ENCODE measurements at places on chromosomes 6 and 20.
A peak's percentile ranks its signal among the peaks of the same experiment; 100 is the strongest.

DNA sequence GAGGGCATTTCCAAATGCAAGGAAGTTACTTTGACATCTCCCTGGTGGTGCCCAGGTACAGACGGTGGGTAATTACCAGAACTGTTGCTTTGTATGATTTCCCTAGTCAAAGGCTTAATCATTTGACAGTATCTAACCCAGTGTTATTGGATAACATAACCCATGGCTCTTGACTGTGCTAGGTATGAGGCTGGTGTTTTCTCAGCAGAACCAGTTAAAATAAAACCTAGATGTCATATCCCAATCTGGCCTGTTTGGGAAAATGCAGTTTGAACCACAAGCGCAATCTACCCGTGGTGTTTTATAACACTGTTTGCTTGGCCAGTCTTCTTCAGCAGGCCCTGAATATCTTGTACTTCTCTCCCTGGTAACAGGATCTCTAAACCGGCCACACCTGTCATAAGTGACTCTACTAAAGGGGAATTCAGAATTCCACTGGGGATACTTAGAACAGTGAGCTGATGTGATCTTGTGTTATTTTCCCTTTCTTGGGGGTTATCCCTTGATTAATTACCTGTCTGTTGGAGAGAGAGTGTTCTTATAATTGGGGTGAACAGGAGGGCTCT lies 32.8 kb downstream of the PPP1R14C start:
- DNase-seq: no peak

GRCh38 chr20:63246490-63247288 lies 7.6 kb downstream of the NKAIN4 start:
- DNase-seq: peak; percentile 76

DNA sequence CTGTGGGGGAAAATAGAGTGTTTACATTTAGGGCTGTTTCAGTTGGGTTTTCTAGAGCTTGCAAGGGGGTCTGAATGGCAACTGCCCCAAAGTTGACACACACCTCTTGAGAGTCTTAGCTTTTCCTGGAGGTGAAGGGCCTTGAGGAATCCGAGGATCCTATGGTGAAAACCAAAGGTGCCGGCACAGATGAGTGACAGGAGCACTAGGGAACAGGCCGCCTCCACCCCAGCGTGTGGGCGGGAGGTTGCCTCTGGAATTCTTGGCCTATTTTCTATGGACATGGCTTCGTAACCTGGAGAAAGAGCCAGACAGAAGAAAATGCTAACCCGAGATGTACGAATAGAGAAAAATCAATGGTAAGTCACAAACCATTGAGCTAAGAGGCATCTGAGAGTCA lies 283.2 kb upstream of the FOXQ1 start:
- no peak for DNase-seq

- no peak for DNase-seq
Measured at GRCh38 chr6:43768983-43769525, 957 bp upstream of the VEGFA start.

- DNase-seq: no peak
Measured at GRCh38 chr6:122804962-122805485, 16.0 kb downstream of the SMPDL3A start.

DNA sequence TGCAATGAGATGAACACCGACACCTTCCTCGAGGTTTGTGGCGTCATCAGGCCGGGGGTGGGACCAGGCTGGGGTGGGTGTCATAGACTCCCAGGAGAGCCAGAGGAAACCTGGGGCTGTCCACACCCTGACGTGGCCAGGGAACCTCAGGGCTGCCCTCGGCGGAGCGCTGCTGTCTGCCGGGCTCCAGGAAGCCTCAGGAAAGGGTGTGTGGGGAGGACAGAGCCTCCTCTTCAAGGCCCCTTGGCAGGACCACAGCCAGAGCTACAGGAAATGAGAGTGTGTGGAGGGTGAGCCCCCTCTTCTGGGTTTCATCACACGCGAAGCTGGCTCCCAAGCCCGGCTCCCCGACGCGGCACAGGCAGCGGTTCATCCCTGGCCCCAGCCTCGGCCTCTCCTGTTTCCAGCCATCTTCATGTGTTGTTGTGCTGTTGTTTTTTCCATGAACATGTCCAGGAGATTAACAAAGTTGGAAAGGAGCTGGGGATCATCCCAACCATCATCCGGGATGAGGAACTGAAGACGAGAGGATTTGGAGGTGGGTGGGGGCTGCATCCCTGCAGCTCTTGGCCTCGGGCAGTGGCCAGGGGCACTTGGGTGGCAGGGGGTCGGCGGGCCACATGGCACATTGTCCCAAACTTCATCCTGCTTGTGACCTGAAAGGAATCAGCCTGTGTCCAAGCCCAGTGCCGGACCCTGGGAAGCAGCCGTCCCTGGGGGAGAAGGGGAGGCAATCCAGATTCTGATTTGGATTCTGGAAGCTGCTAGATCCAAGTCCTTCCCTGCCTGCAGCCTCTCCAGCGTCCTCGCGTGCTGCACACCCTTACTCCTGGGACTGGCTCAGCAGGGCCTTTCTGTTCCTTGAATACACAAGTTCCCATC lies 6.4 kb downstream of the NPEPL1 start:
- no peak for DNase-seq

- DNase-seq: peak; percentile 10
Measured at GRCh38 chr6:168408504-168409136, 32.4 kb upstream of the SMOC2 start.

DNA sequence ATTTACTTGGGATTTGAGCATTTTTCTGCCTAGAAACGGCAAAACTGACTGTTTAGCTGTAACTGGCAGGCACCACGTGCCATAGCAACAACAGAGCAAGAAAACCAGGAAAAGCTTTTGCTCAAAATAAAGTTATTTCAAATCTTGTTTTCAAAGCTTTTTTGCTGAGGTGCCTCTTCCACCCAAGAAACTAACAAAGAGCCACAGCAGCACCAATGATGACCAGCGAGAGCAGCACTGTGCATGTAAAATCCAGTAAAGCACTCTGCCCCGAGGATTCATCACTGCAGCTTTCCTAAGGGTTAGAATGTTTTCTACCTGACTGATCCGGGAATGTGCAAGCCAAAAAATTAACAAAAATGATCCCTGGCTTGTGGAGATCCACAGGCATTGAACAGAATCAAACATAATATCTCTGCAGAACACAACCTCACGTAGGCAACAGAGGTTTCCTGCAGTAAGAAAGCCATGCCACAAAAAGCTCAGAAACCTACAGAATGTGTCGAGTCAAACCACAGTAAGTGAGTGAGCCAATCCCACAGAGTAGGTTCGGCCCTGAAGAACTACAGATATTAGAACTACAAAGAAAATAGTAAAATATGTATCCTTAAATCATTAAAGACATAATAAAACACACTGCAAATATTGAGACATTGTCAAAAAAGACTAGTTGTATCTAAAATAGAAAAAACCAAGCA lies 7.4 kb upstream of the ULBP3 start:
- DNase-seq: no peak

DNA sequence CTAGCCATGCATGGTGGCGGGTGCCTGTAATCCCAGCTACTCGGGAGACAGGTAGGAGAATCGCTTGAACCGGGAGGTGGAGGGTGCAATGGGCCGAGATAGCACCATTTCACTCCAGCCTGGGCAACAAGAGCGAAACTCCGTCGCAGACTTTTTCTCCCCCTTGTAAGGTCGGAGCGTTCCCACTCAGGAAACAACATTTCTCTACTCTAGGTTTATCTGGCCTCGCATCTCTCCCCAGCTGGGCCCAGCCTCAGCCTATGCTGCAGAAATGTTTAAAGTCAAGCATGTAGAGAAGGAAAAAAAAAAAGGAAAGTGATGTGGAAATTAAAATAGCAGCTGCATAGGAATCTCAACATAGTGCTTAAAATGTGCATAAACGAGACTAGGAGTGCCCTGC lies 172.3 kb downstream of the TRIM27 start:
- DNase-seq: no peak

DNA sequence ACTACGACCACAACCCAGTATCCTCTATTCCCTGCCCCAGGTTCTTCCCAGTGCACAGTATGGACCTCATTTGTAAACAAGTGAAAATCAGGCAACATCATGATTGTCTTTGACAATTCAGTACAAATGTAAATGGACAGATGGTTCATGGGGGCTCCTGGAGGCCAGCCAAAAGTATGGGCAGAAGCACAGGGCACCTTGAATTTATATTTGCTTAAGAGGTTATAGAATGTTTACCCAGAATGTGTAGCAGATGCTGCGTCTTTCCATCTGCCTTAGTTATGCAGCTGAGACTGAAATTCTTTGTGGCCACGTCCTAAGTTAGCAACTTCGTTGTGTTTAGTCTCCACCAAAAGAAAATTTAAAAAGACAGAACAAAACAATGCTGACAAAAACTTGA lies 559.6 kb upstream of the NRSN1 start:
- no peak for DNase-seq

GRCh38 chr6:133865680-133866079 lies 23.2 kb upstream of the TCF21 start:
- DNase-seq: no peak

DNA sequence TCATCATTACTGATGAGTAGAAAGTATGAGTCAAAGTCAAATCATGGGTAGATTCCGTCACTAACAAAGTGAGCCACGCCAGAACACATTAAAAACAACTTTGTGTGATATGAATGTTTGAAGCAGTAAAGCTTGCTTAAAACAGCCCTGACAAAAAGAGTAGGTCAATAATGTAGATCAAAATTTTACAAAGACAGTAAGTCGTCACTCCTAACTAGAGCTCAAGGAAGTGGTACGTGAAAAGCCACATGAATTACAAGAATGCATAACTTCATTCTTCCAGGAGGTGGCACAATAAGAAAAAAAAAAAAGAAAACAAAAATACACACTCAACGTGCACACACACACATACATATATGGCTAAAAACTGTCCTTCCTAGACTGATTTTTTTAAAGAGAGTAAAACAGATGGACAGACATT lies 69.9 kb downstream of the HACE1 start:
- no peak for DNase-seq

GRCh38 chr6:122154155-122154554 lies 245.3 kb upstream of the HSF2 start:
- DNase-seq: no peak

DNA sequence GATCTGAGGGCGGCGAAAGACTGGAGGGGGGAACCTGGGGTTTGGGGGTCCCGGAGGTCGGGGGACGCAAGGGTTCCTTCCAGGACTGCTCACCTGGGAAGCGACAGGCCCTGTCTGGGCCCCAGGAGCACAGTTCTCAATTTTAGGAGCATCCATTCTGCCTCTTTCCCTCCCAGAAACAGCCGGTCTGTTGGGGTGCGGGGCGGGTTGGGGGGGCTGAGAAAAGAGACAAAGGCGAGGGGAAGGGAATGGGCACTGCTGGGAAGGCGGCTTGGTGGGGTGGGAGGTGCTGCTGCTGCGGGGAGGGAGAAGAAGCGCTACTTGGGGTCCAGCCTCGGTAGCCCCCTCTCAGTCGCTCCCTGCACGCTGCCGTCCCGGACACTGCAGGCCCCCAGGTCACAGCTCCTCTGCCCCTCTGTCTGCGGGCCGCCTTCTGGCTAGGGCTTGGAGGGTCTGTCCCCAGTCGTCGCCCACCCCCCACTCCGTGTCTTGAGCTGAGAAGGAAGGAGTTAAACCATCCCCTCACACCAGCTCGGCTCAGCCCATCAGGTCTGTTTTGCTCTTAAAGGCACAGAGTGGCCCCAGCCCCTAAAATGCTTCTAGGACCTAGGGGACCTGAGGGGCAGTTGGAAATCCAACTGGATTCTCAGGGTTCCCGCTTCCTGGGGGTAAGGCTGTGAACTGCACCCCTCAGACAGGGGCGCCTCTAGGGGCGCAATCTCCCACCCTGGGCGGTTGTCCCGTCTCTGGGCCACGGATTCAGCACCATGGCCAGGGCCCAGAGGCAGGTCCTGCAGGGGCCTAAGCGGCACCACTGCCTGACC lies 690 bp downstream of the GDAP1L1 start:
- peak; percentile 86 for DNase-seq

GRCh38 chr6:141728330-141728729 lies 404.4 kb upstream of the GJE1 start:
- DNase-seq: no peak

DNA sequence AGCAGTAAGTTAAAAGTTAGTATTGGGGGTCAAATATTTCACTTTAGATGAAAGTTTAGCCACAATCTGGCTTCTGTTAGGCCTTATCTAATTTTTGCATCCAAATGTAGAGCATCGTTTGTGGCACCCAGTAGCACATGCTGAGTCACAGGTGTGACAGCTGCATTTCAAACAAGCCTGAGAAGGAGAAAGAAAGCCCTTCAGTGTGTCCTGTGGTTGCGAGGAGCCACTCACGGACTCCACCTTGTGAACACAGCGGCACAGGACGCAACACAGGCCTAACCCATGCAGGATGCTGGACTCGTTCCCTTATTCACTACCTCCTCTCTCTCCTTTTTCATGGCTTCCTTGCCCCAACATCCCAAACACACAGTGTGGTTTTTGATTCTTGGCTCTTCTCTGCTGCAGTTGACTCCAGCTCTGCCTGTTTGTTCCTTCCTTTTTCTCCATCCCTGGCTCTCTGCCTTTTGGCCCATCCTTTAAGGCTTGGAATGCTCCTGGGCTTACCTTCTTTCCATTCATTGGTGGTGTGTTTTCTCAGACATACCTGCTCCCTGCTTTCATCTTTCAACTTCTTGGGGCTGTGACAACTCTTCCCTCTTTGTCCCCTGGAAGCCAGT lies 124.2 kb downstream of the SLC16A10 start:
- DNase-seq: no peak

DNA sequence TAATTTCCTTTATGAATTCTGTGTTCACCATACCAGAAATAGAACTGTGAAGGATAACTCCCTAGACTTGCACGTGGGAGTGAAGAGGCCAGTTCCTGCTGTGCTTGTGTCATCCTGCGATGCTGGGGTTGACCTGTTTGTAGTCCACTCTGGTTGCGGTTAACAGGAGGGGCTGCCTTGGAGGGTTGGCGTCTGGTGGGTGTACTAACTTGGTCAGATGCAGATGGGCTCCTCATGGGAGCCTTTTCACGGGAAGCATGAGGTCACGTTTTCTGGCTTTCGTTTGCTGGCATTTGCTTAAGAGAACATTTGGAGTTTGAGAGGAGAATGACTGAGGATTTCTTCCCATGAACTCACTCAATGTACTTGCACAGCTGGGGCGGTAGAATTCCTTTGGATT lies 41.2 kb downstream of the IGF2R start:
- DNase-seq: no peak

GRCh38 chr6:137734875-137735182 lies 132.2 kb upstream of the TNFAIP3 start:
- DNase-seq: no peak

DNA sequence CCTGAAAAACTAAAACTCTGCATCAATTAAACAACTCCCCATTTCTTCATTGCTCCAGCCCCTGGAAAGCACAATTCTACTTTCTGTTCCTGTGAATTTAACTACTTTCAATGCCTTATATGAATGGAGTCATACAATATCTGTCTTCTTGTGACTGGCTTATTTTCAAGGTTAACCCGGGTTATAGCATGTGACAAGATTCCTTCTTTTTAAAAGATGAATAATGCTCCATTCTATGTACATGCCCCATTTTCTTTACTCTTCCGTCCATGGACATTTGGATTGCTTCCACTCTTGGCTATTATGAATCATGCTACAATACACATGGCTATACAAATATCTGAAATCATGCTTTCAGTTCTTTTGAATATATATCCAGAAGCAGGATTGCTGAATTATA lies 334.9 kb upstream of the ID4 start:
- no peak for DNase-seq

- no peak for DNase-seq
Measured at GRCh38 chr20:50993876-50994275, 29.0 kb downstream of the KCNG1 start.

Measured in H9 (cell line).